ENCODE measurements at places on chromosomes 16 and 17.

- peak; percentile 73 for DNase-seq
Observed at GRCh38 chr17:48618256-48618896, 3.3 kb upstream of the HOXB8 start.

DNA sequence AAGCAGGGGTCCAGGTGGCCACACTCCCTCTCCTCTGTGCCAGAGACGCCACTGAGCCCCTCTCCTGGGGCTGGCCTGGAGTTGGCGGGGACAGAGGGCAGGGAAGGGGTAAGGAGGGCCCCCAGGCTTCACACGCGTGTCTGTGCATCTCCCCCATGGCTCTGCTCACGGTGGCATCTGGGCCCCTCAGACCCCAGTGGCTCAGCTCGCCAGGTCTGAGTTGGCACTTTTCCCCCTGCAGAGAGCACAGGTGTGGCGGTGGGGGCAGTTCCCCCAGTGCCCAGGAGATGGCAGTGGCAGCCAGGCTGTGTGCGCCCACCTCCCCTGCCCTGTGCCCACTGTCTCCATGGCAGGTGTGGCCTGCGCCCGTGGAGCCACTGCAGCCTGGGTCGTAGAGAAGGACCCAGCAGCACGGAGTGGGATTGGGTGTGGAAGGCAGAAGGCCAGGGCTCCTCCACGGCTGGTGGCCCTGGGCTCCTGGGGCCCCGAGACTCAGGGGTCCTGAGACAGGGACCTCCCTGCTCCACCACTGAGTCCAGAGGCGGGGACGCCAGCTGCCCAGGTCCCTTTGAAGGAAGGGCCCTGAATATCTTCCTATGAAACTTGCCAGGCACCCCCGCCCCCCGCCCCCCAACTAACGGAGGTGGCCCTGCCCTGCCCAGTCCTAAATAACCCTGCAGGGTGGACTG, 4.3 kb upstream of the APRT start:
- no peak for DNase-seq

DNA sequence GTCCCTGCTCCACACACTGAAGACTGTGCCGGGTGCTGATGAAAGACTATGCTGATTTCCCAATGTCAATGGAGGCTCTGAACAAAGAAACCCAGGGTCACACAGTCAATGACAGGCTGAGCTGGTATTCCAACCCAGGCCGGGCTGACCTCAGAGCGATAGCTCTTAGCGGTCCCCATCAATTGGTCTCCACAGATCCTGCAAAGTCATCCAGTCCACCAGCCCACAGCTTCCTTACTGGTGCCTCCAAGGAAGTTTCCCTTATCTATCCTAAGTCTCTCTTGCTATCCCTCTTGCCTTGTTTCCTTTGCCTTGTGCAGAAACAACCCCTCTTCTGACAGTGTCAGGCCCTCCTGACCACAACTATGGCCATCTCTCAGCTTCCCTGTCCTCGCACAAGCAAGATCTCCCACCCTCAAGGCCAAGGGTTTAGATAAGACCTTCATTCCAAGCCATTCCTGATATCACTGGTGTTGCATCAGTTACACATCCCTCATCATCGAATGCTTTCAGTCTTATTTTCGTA, 52.7 kb upstream of the KSR1 start:
- no peak for DNase-seq

GRCh38 chr17:81511554-81511803, 1.1 kb downstream of the ACTG1 start:
- DNase-seq = no peak

DNA sequence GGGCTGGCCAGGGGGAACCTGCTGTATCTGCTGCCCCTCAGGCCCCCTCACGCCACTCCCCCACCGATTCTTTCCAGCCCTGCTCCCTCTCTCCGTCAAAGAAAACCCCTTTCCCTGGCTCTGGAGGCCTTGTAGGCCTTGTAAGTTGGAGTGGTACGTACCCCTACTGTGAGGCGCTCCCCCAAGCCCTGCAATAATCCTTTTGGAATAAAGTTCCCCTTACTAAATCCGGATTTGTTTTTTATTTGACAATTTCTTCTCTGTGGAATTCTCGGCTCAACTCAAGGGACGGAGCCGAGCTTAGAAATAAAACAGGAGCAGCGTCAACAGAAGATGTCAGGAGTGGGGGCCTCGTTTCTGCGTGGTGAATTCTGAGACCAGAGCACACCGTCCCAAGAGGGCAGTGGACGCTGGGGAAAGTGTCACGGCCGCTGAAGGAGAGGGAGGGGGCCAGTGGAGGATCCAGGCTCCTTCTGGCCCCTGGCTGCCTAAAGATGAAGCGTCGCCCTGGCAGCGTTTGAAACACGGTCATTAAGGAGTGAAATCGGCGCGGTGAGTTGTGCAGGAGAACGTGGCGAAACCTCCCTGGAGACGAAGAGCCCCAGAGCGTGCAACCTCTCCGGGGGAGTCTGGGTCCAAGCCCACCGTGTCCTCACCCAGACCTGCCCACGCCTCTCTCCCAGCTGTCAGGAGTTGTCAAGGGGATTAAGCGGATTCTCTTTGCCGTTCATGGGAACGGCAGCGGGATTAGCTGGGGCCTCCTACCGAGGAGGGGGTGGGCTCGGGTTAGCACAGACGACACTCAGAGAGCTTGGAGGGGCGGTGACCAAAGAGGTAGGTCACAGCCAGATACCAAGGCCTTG, 47.0 kb downstream of the SLC7A5 start:
- no peak for DNase-seq

DNA sequence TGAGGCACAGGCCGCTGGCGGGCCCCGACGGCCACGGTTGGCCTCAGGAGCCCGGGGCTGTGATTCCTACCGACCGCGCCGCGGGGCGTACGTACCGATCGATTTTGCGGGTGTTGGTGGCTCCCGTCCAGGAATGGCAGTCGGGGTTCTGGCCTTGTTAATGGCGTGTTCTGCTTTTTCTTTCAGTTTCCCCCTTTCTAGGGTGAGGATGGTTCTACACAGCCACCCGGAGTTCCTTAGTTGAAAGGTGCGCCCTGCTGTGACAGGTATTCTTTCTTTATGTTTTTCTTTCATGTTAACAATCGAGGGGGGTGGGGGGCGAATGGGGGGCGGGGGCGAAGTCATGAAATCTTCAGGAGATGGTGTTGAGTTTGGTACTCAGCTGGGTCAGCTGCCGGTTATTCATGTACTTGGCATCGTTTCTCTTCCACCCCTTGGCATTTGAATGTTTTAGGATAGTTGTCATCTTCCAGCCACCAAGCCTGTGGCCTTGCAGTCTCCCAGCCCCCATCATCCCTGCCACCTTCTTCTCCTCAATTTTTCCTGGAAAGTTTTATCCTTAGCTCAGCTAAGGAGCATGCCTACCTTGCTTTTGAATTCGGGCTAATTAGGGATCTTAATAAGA, 802 bp downstream of the CYLD start:
- DNase-seq = no peak

DNA sequence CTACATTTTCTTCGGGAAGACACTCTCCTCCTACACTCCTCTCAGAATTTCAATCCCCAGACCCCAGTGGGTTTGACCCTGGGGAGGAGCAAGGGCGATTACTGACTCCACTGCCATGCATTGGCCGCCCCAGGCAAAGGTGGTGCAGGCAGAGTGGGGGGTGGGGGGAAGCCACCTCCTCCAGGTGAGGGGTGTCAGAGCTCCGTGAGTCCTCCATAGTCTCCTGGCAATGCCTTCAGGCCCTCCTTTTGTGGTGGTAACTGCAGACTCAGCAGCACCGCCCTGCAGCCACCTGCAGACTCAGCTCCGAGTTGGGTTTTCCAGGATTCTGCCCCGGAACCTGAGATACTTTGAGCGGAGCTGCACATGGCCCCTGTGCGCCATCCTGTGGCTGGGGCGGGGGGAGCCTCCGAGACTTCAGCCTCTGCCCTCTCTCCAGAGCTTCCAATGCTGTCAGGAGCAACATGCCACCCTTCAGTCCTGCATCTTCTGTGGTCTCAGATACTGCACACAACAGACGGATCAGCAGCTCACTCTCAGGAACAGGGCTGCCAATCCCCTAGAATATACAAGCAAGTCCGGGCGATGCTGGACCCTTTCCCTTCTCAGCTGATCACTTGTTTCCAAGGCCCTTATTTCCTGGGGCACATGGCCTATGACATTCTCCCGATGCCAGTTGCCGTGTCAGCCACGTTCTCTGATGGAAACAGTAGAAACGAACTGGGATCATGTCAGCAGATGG, 2.4 kb upstream of the SLC47A2 start:
- no peak for DNase-seq

DNA sequence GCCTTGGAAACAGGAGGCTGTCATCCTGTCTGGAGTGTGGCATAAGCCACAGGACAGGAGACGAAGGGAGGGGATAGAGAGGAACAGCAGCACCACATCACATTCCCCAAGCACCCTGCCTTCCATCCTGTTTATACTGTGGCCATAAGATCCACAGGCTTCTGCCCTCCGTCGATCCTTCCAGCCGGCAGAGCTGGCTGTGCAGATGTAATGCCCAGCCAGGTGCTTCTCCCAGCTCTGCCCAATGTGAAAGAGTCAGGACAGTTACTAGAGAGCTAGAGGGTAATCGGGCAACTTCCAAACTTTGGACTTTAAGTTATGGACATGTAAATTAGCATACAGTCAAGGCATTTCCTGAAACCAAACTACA, 368.4 kb downstream of the SOX9 start:
- DNase-seq = no peak

DNA sequence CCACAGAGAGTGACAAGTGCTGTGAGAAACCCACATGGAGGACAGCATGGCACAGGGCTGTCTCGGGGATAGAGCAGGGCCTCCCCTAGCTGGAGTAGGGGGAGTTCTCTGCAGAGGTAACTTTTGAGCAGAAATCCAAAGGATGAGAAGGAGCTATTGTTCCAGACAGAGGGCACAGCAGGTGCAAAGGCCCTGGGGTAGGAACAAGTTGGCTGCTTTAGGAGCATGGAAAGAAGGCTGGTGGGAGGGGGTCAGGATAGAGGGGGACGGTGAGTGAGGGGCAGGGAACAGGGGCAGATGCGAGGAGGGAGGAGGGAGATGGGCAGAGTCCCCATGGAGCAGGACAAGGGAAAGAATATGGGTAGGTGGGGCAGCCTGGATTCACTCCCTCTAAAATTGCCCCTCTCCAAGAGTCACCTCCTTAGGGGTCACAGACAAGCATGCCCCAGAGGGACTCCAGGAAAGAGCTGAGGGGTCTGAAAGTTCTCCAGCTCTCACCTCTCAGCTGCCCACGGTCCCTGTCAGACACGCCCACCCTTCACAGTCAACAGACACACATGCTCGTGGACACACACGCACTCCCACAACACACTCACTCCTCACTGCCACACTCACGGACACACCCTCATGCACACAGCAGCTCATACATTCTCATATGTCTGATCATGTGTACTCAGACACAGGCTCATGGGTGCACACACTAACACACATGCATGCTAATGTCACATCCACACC, 110.7 kb downstream of the LITAF start:
- DNase-seq = no peak

- no peak for DNase-seq
Observed at GRCh38 chr17:37086334-37086733, 137.6 kb downstream of the AATF start.

DNA sequence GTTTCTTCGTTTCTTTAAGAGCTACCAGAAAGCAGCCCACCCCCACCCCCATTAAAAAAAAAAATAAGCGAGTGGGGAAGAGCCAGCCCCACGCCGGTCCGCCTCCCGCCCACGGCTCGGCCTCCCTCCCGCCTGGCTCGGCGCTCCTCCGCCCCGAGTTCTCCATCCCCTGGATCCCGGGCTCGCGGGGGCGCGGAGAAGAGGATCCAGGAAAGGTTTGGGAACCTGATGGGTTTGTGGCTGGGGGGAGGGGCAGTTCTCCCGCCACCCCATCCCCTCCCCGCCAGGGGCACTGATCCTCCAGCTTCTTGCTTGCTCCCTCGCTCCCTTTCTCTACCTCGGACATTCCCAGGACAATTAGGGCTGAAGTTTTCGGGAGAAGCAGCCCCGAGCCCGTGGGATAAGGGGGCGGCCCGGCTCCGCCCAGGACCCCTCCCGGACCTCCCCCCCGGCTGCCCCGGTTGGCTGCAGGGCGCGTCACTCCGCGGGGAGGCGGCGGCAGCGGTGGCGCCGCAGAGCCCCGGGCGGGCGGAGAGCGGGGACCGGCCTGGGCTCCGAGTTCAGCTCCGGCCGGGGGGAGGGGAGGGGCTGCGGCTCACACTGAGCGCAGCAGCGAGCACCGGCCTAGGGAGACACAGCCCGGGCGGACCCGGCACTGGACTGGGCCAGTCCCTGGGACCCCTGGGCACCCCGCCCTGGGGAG, 1.0 kb upstream of the SALL1 start:
- peak; percentile 60 for DNase-seq

DNA sequence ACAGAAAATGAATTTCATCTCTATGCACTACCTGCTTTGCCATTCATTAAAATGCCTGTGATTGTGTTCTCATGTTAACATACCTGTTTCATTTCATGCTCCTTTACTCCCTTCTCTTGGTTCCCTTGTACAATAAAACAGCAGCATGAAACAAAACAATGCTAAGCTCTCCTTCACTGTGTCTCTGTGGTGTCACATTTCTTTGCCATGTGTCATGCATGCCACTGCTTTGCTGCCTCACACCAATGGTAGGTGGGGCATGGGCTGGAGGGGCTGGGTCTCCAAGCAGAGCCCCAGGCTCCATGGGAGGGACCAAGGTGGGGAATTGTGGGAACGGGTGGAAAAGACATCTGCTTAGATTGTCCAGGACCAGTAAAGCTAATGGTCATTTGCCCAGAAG, 83.6 kb downstream of the RGS9 start:
- DNase-seq = no peak

DNA sequence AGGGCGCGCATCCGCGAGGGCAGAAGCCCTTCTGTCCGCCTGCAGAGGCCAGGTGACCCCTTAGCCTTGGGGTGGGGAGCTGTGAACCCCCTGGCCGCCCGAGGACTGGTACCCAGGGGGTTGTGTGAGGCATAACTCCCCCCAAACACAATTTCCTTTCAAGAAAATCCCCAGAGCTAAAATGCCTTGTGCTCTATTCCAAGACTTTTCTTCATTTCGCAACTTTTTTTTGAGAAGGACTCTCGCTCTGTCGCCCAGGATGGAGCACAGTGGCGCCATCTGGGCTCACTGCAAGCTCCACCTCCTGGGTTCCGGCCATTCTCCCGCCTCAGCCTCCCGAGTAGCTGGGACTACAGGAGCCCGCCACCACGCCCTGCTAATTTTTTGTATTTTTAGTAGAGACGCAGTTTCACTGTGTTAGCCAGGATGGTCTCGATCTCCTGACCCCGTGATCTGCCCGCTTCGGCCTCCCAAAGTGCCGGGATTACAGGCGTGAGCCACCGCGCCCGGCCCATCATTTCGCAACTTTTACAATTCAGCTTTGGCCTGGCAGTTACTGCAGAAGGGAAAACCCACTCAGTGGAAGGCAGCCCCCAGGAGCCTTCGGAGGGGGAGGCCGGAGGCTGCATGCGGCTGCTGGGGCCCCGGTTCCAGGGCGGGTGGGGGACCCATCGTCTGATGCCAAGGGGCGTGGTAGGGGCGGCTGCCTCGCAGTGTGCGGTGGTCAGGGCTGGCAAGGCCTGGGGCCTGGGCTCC, 963 bp upstream of the APRT start:
- DNase-seq = no peak

Data from caudate nucleus (tissue), 63 donors.